ENCODE measurements at places on chromosomes 5 and 9.

DNA sequence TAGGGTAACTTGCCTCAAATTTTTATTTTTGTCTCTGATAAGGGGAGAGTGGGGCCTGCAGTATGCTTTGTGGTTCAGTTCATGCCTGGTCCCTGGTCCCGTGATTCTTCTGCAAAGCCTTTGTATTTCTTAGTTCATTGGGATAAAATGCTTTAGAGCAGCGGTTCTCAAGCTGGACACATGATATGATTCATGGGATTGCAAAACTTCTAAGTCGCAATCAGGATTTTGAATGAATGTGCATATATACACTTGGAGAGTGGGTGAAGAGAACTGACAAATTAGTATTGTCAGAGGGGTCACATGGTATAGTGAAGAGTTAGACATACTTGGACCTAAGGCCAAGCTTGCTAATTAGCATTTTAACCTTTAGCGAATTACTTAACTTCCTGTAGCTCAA lies 265.4 kb upstream of the KLF9 start:
- no peak for DNase-seq

DNA sequence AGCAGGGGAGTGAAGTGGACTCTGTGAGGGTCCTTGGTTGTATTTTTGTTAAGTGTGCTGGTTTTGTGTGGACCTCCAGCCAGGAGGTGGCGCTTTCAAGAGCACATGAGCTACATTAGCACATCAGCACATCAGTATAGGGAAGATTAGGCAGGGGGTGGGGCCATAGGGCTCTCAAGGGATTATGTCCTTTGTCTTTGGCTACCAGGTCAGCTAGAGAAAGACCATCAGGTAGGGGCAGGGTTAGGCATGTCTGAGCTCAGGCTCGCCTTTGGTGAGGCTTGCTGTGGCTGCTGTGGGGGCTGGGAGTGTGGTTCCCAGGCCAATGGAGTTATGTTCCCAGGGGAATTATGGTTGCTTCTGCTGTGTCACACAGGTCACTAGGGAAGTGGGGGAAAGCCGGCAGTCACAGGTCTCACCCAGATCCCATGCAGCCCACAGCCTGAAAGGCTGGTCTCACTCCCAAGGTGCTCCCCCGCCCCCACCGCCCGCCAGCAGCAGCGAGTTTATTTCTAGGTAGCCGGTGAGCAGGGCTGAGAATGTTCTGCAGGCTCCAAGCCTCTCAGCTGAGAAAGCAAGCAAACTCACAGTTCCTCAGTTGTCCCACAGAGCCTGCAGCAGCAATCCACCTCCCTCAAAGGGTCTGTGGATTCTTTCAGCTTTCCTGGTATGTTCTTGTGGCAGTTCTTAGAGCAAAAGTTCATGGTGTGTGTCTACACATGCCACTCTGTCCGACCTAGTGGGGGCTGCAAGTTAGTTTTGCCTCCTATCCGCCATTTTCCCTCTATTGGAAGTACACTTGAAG lies 13.7 kb downstream of the OR1J1 start:
- DNase-seq = no peak

- no peak for DNase-seq
These were observed 8.6 kb downstream of the DAP start for GRCh38 chr5:10752451-10752850.

- no peak for DNase-seq
These were observed 17.7 kb downstream of the ANGPTL2 start for GRCh38 chr9:127104581-127105311.

- DNase-seq = no peak
These were observed 299.5 kb downstream of the SLIT3 start for GRCh38 chr5:169001394-169001793.

- DNase-seq = no peak
These were observed 33.0 kb downstream of the ERGIC1 start for GRCh38 chr5:172866802-172867748.

- no peak for DNase-seq
These were observed 216.5 kb upstream of the DMRT1 start for GRCh38 chr9:624935-625500.

DNA sequence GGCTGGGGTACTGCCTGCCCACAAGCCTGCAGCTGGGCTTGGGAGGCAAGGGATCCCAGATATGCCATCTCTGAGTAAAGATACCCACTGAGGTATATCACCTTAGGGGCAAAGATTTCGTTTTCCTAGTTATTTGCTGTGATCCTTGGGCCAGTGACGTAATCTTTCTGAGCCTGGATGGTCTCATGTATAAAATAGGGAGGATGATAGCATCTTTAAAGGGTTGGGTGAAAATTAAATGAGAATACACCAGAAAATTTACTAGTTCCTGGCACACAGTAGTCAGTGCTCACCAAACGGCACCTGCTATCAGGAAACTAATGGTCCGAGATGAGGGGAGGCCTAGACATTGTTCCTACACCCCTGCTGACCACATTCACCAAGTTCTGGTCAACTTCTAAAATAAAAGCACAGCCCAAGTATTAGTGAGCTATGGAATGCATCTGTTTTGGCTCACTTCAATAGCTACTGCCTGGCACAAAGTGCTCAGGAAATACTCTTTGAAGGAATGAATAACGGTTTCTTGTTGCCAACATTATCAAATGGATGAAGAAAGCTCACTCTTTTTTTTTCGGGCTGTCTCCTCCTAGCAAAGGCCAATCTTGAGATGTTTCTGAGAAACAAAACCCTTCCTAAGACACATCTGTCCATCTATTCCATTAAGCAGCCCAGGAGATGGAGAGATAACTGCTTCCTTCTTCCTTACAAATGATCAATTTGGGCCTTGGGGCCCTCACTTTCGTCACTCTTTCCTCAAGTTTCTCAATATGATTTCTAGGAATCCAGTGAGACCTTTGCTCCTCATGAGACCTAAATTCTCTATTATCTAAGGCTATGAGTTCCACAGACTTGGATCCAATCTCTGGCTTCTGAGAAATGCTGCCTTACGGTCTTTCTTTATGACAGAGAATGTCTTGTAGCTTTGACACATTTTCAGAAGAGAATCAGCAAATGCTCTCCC lies 98.2 kb downstream of the DPYSL3 start:
- no peak for DNase-seq

DNA sequence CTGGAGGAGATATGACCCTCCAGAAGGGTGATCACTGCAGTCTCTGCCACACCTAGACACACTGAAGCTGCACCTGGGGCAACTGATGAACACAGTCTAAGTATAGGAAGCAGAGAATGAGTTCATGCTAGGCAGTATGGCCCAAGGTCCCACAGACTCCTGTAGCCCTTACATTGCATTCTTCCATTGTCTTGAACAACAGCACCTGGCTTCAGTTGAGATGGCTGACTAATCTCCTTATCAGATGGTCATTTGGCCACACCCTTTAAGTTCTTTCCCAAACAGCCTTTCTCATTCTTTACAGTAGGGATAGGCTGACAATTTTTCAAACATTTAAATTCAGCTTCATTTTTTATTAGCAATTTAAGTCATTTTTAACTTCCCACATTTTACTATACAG lies 23.1 kb downstream of the CENPK start:
- no peak for DNase-seq

- no peak for DNase-seq
These were observed 27.4 kb upstream of the SAP30L start for GRCh38 chr5:154418344-154418820.
